ENCODE measurements at places on chromosomes 5 and 9.

- no peak for DNase-seq
These were observed 84.1 kb downstream of the SLIT3 start for GRCh38 chr5:169216866-169217265.

DNA sequence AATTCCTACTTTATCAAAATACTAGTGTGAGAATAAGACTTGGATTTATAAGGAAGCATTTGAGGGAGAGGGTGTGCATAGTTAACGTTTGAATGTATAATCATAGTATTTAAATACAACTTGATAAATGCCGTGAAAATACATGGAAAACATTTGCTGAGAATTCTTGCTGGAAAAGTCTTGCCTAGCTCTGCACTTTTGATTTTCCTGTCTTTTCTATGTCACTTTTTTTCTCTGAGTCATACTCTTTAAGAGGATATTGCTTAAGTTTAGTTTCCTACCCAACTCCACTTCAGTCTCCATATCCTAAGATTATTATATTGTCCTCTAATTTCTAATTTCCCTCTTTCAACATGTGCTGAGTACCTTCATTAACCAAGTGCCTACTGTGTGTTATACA is 616.6 kb upstream of the SEMA6A start:
- DNase-seq = no peak

GRCh38 chr5:113548396-113548795 is 34.9 kb downstream of the YTHDC2 start:
- no peak for DNase-seq

- peak; percentile 80 for DNase-seq
These were observed 702 bp downstream of the CDC20B start for GRCh38 chr5:55172051-55172899.

DNA sequence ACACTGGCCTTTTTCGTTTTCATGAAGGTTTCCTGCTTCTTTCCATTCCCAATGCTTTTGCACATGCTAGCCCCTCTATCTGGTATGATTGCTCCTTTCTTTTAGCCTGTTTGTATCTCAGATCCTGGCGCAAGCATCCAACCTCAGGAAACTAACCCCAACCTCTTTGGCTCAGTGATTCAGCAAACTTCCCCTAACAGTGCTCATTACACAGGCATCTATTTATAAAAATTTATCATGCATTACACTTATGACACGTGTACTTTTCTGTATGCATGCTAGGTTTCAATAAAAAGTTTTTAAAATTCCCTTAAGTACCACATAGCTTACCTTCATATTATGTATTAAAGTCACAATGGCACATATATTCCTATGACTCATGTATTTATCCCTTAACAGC is 218.9 kb downstream of the EPB41L4A start:
- no peak for DNase-seq

- no peak for DNase-seq
These were observed 300.7 kb upstream of the CLINT1 start for GRCh38 chr5:158159621-158160020.

All from AG08396 (cell line).